Activated T-helper 2 cell treated with anti-CD3 and anti-CD28 coated beads, Interferon-gamma antibody, Interleukin-2, Interleukin-4, amounts not matched to agents 10 μg/mL and 5 μg/mL and 100 μg/mL, durations not matched to agents 14 hours and 24 hours and 36 hours (primary cell): ENCODE measurements at places on chromosomes 1 and 21.

- DNase-seq = no peak
These were observed 1.2 kb upstream of the ST3GAL3 start for GRCh38 chr1:43705982-43706597.

DNA sequence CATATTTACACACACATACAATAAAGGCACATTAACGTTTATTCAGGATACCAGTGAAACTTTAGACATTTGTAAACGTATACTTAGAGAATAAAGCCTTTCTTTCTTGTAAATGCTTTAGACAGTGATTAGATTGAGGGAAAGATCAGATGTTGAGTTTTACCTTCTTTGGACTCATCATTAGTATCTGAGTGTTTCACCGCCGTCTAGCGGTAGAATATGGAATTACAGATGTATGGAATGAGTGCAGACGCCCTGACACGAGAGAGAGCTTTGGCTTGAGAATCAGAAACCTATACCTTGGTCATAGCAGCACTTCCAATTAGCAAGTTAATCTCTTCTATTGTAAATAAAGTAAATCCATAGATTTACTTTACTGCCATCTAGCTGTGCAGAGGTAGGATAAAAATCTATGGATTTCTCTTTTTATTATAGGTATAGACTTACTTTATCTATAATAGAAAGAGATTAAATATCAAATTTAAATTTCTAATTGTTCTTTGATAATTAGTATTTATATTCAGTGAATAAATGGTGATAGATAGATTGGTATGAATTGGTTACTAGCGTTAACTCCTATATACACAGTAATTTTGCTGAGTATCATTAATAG is 12.6 kb downstream of the FLG2 start:
- DNase-seq = peak; percentile 16

DNA sequence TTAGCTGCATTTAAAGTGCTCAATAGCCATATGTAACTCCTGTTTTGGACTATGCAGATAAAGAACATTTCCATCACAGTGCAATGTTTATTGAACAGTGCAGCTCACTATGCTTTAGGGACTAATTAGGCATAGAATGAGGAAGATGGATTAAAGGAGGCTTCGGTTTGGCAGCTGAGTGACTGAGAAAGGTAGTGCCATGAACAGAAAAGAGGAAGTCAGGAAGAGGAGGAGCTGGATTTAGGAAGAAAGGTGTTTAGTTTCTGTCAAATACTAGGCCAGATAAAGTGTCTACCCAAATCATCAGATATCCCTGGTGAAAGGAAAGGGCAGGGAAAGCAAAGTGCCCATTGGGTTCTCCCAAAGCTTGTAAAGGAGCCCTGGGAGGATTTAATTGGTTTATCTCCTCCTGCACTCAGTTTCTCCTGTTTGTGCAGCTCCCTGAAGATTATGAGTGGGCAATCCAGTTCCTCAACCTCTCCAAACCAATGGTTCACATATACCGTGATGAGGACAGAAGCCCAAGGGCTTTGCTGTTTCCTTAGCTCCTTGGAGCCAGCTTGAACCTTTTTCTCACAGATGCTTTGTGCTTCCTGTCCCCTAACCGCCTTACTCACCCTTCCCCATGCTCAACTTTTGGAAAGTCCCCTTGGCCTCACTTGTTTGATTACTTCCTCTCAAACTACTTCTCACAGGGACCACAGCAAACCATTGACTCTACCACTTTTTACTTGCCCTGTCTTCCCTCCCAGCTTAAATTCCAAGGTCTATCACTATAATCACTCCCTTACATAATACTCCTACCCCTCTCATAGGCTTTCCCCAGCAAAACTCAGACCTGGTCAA is 3.5 kb upstream of the RAP1A start:
- peak; percentile 54 for DNase-seq

- DNase-seq = no peak
These were observed 2101.0 kb downstream of the NCAM2 start for GRCh38 chr21:23099185-23099584.

GRCh38 chr1:58784758-58785441 is 1.1 kb upstream of the JUN start:
- peak; percentile 73 for DNase-seq

DNA sequence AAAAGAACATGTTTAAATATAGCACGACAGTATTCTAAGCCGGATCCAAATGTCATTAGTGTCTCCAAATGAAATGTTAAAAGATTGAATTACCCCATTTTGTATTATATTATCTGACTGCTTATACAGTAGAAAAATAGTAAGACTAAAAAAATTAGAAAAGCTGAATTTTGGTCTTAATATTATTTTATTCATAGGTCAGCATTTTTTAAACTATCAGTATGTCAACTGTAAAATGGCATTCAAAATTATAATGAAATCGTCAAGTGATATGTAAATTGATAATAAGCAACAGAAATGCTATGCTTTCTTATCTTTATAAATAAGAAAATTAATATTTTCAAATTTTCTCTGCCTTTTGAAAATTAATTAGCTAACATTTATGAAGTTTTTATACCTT is 16.6 kb downstream of the SLC44A5 start:
- no peak for DNase-seq

- DNase-seq = no peak
These were observed 247.5 kb downstream of the LMX1A start for GRCh38 chr1:165109013-165109412.

DNA sequence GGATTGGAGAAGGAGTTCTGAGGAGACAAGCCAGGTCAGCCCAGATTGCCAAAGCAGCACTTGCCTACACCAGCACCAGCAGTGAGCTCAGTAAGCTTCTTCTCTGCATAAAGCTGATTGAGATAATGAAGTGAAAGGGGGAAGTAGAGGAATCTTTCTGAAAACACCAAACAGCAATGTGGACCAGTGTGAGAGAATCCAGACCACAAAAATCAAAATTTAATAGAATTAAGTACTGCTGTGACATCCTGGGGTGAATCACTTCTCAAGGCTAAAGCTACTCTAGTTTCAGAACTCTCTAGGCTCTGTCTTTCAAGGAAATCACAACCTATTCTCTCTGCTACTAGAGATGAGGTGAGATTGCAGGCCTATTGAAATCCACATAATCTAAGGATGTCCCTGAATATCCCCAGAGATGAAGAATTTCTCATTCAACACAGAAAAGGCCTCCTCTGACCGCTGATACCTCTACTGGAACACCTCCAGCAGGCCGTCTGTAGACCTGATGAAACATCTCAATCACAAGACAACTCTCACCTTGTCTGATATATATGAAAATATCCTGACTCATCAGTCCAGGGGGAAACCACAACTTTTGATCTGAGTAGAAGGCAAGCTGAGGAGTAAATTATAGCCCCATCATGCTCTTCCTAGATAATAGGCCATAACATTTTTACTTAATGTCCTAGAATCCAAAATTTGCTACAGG is at the start of gene FCRL4:
TSS of gene FCRL4 (minus strand) at position 127 of the 709 bp plus-strand sequence. CDS start 141 bp downstream, outside the sequence.
- DNase-seq = no peak
